ENCODE measurements at places on chromosomes 4 and X.

DNA sequence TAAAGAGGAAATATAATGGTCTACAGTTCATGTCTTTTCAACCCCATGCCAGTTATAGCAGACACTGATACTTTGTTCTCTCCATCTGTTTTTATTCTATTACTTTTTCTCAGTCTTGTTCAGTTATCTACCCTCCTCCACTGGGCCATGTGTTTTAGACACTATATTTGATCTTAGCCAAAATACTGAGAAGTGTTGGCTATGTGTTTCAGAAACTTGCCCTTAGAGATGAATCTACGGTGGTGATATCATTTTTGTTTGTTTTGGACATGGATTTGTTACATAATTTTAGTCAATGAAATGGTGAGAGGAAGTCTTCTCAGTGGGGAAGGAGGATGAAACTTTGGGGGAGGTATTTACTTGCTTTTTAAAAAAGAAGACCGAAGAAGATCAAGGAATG, 211.5 kb upstream of the DDX53 start:
- H3K27me3 ChIP-seq, result no peaks in the 10 kb centered on the region
- no peaks in the 10 kb centered on the region for H3K36me3 ChIP-seq
- no peak for DNase-seq
- H3K27ac ChIP-seq, result no peak overlapping the region

DNA sequence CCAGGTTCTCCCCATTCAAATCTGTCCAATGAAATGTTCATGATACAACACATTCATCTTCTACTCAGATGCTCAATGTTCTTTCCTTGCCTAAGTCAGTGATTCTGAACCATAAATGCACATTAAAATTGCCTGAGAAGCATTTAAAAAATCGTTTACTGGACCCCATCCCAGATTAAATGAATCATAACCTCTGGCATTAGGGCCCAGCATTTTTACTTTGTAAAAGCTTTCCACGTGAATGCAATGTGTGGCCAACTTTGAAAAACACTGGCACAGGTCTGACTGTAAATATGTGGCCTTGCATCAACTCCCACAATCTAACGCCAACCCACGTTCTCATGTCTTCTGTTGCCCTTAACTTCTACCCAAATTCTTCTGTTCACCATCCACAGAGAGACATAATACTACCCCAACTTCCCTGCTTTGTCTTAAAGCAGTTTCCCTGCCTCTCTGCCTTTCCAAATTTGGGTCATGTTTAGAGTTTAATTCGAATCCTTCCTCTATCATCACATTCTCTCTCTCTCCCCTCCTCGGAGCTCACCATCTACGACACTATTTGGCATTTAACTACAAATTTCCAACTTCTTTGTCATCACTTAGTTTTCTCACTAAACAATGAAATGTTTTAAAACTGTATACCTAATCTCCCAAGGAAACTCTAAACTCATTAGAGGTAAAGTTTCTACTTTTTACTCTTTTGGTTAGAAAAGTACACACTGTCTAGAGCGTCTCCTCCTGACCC, 78.7 kb downstream of the PRKG2 start:
- peaks cover 4% of the 10 kb centered on the region for H3K27me3 ChIP-seq
- DNase-seq, result no peak
- no peaks in the 10 kb centered on the region for H3K4me1 ChIP-seq
- peaks cover 8% of the 10 kb centered on the region for H3K36me3 ChIP-seq
- H3K27ac ChIP-seq, result no peak overlapping the region
- H3K4me3 ChIP-seq, result no peak overlapping the region

GRCh38 chr4:74653331-74654229, 140.7 kb downstream of the BTC start:
- H3K27me3 ChIP-seq, result no peaks in the 10 kb centered on the region
- no peaks in the 10 kb centered on the region for H3K4me1 ChIP-seq
- H3K27ac ChIP-seq, result no peak overlapping the region
- no peak for DNase-seq
- no peaks in the 10 kb centered on the region for H3K36me3 ChIP-seq

- H3K4me1 ChIP-seq, result peaks cover 14% of the 10 kb centered on the region
- H3K27me3 ChIP-seq, result peaks cover 37% of the 10 kb centered on the region
- peak overlapping the region; percentile 91 for H3K4me3 ChIP-seq
- DNase-seq, result peak; percentile 58
These were observed 2.0 kb downstream of the TMEM255A start for GRCh38 chrX:120308959-120309872.

GRCh38 chr4:159504684-159505083, 401.8 kb downstream of the RAPGEF2 start:
- H3K4me3 ChIP-seq, result no peak overlapping the region
- no peak for DNase-seq
- no peaks in the 10 kb centered on the region for H3K36me3 ChIP-seq
- no peaks in the 10 kb centered on the region for H3K4me1 ChIP-seq

- no peaks in the 10 kb centered on the region for H3K36me3 ChIP-seq
- DNase-seq, result no peak
- H3K4me1 ChIP-seq, result no peaks in the 10 kb centered on the region
- H3K4me3 ChIP-seq, result no peak overlapping the region
- no peaks in the 10 kb centered on the region for H3K27me3 ChIP-seq
- no peak overlapping the region for H3K27ac ChIP-seq
These were observed 239.1 kb upstream of the DKK2 start for GRCh38 chr4:107275225-107275624.

- peaks cover 61% of the 10 kb centered on the region for H3K4me1 ChIP-seq
- H3K27me3 ChIP-seq, result no peaks in the 10 kb centered on the region
- DNase-seq, result peak; percentile 49
- H3K27ac ChIP-seq, result peak overlapping the region; percentile 99
- no peaks in the 10 kb centered on the region for H3K36me3 ChIP-seq
- H3K4me3 ChIP-seq, result peak overlapping the region; percentile 96
These were observed 1.4 kb downstream of the ANKRD17 start for GRCh38 chr4:73257234-73257633.

GRCh38 chr4:102589743-102590142, 88.6 kb downstream of the NFKB1 start:
- peaks cover 11% of the 10 kb centered on the region for H3K4me1 ChIP-seq
- no peak overlapping the region for H3K4me3 ChIP-seq
- peaks cover 49% of the 10 kb centered on the region for H3K36me3 ChIP-seq
- no peak for DNase-seq
- H3K27ac ChIP-seq, result peak overlapping the region; percentile 29

GRCh38 chr4:96145601-96146000, 305.7 kb downstream of the PDHA2 start:
- no peaks in the 10 kb centered on the region for H3K36me3 ChIP-seq
- no peaks in the 10 kb centered on the region for H3K27me3 ChIP-seq
- DNase-seq, result no peak
- H3K4me3 ChIP-seq, result no peak overlapping the region
- H3K27ac ChIP-seq, result no peak overlapping the region

All from naive B cell (primary cell).